Activated CD4-positive, alpha-beta T cell treated with anti-CD3 and anti-CD28 coated beads for 24 hours (primary cell): ENCODE measurements at places on chromosomes 3 and 15.
A peak's percentile ranks its signal among the peaks of the same experiment; 100 is the strongest.

- DNase-seq = no peak
These were observed at the start of gene GABRA5 for GRCh38 chr15:26866298-26867199. GABRA5 (plus strand) TSS chr15:26867062; CDS start chr15:26869249, 2,187 bp downstream.

- no peak for DNase-seq
These were observed 362.6 kb upstream of the PLSCR5 start for GRCh38 chr3:146967783-146968182.

GRCh38 chr15:52243697-52244555, 51.7 kb downstream of the MYO5C start:
- no peak for DNase-seq

DNA sequence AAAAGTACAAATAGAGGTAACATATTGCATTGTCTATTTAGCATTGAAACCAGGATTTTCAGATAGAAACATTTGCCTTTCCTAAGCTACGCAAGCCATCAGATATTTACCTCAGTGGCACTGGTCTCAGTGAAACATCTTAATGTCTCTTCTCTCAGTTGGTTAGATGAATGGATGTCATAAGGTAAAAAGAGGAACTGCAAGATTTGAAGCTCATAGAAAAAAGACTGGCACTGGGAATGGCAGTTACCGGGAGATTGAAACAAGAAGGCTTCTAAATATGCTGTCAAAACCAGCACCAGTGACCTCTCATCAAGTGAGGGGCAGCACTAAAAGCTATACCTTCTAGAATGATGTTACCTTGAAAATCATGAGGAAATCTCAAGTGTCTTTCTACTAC, 486.4 kb downstream of the FHIT start:
- DNase-seq = no peak

DNA sequence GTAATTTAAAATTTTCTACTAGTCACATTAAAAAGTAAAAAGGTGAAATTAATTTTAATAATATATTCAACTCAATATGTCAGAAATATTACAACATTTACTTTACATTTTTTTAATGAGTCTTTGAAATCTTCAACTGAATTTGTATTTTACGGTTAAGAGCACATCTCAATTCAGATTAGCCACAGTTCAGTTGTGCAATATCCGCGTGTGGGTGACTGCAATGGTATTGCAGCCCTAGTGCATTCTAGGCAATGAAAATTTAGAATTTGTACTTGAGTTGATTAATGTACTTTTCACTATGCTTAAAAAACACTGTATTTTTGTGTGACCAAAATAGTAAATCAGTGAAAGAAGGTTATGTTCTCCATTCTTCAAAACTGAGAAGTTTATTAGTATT, 57.3 kb downstream of the CEP63 start:
- no peak for DNase-seq

GRCh38 chr3:129016720-129017483, 15.8 kb downstream of the EFCC1 start:
- DNase-seq = no peak

- no peak for DNase-seq
These were observed 5.4 kb downstream of the ACAD11 start for GRCh38 chr3:132654190-132654589.

GRCh38 chr3:37115446-37115845, 58.9 kb downstream of the LRRFIP2 start:
- DNase-seq = no peak

- peak; percentile 38 for DNase-seq
These were observed 296.8 kb downstream of the DOCK3 start for GRCh38 chr3:50971487-50971924.

DNA sequence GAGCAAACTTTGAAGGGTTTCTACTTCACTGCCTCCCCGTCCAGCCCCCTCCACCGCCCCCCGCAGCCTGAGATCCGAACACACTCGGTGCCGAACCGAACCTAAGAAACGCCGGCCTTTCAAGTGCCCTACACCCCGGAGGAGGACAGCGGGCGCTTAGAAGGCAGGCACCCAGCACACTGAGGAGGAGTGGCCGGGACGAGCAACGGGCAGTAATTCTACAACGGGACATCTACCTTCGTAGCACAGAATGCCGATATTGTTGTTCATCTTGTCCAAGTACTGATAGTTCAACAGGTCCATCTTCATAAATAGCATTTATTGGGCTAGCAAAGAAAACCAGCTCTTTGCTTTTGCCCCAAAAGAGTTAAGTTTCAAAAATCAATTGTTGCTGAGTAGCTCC, 513 bp downstream of the VGLL4 start:
- DNase-seq = peak; percentile 7

- DNase-seq = no peak
These were observed 50.9 kb upstream of the KPNA4 start for GRCh38 chr3:160616311-160616710.

DNA sequence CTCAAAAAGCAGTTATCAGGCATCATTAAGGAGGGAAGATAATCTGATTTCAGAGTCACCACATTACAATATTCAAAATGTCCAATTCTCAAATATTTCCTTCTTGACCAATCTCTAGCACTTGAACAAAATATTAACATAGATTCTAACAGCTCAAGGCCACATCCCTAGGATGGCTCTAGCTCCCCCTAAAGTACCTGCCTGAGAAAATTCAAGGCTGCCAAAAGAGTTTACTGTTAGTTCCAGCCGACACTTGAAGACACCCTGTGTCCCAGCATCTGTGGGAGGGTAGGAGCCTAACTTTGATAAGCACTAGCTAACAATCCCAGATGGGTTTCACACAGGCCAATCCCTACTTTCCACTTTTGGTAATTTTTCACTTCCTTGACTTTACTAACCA, 10.4 kb downstream of the NSMCE3 start:
- no peak for DNase-seq

GRCh38 chr3:133127381-133127780, 89.2 kb downstream of the TMEM108 start:
- DNase-seq = no peak

DNA sequence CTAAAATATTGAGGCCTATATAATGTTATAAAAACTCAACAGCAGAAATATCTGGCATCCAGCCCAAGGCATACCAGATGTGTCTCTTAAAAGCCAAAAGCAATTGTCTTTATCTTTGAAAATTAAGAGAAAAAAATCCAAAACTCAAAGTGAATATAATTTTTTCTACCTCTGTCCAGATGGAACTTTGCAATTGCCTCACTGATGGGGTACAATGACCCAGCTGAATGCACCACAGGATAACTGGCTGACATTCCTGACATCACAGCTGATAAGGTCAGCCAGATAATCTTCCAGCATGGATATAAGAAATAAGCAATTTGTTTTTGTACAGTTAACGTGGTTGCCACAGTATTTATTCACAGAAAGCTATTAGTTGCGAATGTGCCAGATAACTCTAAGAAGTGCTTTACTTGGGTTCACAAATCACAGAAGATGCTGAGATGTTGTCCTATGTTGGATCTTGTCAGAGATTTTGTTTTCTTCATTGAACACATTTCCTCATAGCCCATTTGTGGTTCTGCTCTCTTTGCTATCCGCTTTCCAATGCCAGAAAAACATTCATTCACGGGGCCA, 566.9 kb upstream of the CCDC54 start:
- DNase-seq = no peak

DNA sequence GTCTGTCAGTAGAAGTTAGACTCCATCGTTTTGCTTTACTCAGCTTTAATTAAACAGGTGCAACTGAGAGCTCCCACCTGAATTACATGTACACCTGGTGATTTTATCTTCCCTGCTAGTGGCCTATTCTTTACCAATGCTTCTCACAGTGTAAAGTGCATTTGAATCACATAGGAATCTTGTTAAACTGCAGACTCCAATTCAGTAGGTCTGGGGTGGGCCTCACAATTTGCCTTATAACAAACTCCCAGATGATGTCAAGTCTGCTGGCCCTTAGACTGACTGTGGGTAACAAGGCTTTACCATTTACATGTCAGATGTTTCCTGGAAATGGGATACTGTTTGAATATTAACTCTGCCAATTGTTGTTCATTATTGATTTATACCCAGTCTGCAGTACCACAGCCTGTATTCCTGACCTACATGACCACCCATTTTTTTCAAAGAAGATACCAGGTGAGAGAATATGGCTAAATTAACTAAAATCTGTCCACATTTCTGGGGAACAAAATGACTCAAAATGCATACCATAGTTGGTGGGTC, 37.2 kb downstream of the CMSS1 start:
- DNase-seq = no peak

DNA sequence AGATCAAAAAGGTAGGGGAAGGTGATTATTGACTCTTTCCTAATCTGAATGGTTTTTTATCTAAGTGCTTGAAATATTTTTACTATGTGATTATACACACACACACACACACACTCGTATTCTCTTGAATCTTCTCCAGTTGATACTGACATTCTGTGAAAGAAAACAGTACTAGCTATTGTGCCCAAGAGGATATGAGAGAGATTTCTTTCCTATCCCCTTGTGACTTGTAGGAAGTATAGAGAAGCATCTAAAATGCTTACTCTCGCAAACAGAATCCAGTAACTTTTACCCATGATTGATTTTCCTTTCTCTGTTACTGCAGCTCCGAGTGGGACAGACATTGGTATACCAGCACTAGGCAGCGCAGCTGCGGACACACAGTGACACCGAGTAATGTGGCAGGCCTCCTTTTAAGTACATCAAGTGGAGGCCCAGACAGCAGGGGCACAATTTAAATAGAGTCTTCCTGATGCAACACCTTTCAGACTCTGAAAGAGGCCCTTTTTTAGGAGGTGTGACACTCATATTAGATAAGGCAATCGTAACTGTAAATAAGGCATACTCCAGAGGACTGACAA, 421.0 kb upstream of the CNTN4 start:
- DNase-seq = no peak

GRCh38 chr3:194935061-194935460, 249.4 kb downstream of the FAM43A start:
- no peak for DNase-seq
